Activated CD4-positive, CD25-positive, alpha-beta regulatory T cell treated with anti-CD3 and anti-CD28 coated beads, Interleukin-2, amount 50 U/mL, for 24 hours (primary cell): ENCODE measurements at places on chromosomes 16 and 17.
A peak's percentile ranks its signal among the peaks of the same experiment; 100 is the strongest.

DNA sequence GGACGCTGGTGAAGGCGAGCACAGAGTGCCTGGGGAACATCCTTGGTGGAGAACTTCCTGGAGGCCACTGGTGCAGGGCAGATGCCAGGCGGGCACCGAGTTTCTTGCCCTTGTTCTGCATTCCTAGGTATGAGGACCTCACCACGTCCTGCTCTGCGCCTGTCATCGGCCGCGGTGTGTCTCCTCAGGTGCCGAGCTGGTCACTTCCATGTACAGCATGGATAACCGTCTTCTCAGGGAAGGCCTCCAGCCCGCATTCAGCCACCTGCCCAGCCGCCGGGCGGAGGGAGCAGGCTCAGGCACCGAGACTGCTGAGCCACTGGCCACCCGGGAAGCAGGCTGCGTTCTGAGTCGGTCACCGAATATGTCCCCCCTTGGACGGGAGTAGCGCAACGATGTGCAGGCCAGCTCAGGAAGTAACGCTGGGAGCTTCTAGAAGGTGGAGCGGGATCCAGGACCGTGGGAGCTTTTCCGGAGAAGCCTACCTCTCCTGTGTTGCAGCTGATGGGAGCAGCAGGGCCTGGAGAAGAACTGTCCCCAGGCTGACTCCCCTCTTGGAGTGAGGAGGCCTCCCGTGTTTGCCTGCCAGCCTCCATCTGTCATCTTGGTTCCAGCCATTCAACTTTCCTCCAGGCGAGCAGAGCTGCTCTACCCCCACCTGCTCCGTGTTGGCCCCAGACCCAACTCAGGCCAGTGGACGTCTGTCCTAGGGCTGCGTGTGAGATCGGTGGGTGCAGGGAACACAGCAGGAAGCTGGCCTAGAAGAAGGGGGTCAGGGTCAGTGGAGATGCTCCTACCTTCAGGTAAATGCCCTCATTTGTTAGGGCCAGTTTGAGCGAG, 2.1 kb upstream of the BAIAP2 start:
- ATAC-seq, result no peak

- no peak for ATAC-seq
These were observed 15.7 kb downstream of the PHKB start for GRCh38 chr16:47476654-47477345.

- no peak for ATAC-seq
These were observed 204.2 kb upstream of the KCNJ16 start for GRCh38 chr17:69870751-69871199.

DNA sequence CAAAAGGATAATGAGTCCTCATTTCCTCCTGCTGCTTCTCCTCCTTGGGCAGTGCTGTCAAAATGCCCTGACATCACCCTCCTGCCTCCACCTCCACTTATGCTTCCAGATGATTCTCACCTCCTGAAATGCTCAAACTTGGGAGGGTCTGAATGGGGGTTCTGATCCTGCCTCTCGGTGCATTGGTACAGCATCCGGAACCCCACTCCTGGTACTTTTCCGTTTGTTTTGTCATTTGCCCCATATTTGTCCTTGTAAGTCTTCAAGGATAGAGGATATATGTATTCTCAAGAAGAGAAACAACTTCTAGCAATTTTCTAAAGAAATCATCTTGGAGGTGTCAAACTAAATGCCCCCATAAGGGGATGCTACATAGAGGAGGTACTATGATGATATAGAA, 148.3 kb downstream of the SHISA9 start:
- no peak for ATAC-seq

GRCh38 chr16:85446951-85447692, 166.0 kb upstream of the GSE1 start:
- no peak for ATAC-seq

DNA sequence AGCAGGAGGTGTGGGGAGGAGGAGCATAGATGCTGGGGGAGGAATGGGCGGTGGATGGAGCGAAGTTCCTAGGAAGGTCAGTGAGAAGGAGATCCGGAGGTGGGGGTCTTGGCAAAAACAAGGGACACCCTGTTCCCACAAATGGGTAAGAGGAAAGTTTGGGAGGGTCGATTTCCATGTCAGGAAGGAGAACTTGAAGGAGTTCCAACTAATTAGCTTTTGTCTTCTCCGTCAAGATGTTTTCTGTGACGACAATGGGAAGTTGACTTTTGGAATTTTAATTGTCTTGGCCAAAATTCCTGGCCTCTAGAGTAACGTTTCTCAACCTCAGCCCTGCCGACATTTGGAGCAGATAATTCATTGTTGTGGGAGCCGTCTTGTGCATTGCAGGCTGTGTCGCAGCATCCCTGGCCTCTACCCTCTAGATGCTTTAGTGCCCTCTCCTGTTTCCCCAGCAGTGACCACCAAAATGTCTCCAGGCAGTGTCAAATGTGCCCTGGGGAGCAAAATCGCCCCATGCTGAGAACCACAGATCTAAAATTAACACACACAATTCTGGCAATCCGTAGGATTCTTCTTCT, 97.1 kb downstream of the PITPNC1 start:
- no peak for ATAC-seq

DNA sequence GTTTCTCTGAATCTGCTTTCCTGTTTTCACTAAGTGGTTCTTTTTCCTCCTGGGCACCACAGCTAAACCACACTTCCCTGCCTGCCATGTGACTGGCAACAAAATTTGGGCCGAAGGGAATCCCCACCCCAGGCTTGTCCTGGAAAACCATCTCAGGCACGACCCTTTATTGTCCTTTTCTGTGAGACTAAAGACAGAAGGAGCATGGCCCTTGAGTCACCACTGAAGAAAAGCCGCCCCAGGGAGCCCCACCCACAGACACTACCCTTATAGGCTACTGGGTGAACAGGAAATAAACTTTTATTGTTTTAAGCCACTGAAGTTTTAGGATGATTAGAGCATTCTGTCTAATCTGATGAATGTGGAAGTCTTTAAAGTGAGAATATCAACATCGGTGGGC, 88.6 kb upstream of the BRD7 start:
- ATAC-seq, result no peak

DNA sequence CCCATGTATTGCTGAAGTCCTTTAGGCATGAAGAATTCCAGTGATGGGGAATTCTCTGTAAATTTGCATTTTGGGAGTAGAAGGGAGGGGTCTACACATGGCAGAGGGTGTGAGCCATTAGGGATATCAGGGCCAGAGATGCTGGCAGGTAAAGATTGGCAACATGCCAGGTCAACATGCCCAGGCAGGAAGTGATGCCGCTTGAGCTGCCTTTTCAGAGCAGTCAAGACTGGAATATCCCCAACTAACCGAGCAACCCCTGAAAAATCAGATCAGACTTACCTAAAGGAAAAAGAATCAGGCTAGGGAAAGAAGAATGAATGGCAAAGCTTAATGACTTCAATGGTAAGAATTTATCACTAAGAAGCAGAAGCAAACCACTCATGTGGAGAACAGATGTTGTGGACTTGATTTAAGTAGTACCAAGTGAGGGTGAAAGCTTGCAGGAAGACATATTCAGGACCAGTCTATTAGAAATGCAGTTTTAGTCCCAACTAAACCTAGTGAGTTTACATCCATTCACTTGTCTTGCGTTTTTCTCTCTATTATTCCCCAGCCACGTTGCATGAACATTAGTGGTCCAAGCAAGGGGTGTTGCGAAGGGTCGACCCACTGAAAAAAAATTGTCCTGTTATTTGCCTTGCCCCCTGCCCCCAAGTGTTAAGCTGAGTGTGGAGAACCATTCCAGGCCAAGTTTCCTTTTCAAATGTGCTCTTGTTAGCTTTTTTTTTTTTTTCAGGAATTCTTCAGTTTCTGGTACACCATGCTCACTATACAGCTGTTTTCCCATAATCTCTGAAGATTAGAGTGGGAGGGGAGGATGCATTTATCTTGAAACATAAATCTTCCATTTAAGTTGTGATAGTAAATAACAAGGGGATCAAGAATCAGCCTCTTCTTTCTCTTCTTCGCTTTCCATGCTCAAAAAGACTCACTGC, 105.2 kb downstream of the ABCA8 start:
- no peak for ATAC-seq

DNA sequence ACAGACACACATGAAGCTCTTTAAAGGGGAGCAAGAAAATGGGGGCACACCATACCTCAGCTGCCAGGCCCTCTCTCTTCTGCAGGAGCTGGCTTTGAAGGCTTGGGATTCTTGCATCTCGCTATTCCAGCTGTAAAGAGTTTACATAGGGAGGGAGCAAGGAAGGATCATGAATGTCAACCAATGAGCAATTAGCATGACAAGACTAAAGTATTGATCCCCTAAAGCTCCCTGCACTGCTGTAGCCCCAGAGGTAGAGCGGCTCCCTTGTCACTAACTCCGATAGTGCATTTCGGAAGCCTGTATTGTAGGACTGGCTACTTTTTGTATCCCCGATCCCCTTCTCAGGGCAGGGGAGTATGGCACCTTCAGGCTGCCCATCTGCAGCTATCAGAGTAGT, 113.4 kb upstream of the PMFBP1 start:
- ATAC-seq, result no peak

- ATAC-seq, result no peak
These were observed 8.2 kb downstream of the TUBG2 start for GRCh38 chr17:42667088-42667951.

- peak; percentile 18 for ATAC-seq
These were observed 22.8 kb downstream of the TADA2A start for GRCh38 chr17:37429453-37429852.

- ATAC-seq, result no peak
These were observed 5.7 kb upstream of the TVP23A start for GRCh38 chr16:10824111-10824893.

DNA sequence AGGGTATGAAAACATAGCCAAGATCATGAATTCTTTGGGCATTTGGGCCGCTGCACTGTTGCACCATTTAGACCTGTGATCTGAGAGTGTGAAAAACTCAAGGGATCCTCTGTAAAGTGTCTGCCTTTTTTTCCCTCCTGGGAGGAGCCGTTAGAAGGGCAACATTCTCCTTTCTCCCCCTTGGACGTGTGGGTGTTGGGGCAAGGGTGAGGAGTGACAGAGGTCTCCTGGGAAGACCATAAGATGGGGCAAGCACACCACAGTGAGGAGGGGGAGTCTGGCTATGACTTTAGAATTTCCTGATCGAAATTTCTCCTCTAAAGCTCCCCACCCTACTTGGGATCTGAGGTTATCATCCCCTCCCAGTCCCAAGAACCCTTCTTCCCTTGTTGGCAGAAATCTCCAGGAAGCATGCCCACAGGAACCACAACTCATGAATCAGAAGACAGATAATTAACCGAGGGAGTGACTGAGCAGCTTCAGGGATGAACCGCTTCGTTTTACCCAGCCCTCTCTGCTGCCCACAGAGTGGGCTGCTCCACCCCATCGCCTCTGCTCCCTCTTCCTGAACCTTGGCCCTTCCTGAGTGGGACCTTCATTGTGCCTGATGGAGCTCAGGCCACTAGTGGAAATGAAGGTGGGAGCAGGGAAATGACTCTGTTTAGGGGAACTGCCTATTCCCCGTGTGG, 4.2 kb downstream of the ITGB3 start:
- no peak for ATAC-seq

GRCh38 chr16:55687802-55688201, 32.0 kb downstream of the SLC6A2 start:
- ATAC-seq, result no peak

DNA sequence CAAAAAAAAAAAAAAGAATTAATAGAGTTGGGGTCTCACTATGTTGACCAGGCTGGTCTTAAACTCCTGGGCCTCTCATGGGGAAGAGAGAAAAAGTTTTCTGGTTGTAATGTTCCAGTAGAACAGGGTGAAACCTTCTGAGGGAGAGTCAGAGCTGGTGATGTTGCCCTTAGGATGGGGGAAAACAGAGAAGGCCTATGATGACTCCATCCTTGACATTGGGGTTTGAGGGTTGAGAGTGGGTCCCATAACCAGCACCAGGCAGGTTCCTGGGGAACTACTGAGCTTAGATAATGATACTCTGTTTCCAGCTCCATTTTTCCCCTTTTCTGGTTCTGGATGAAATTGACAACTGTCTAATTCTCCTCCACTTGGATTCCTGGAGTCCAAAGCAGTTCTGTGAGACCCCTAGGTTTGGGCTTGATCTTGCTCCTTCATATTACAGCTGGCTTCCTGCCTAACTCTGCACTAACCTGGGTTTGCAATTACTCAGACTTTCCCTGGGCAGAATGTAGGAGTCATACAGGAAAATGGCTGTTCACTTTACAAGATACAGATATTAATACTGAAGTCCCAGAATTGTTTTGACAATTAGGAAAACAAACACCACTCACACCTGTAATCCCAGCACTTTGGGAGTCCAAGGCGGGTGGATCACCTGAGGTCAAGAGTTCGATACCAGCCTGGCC, 62.8 kb upstream of the B4GALNT2 start:
- ATAC-seq, result no peak

DNA sequence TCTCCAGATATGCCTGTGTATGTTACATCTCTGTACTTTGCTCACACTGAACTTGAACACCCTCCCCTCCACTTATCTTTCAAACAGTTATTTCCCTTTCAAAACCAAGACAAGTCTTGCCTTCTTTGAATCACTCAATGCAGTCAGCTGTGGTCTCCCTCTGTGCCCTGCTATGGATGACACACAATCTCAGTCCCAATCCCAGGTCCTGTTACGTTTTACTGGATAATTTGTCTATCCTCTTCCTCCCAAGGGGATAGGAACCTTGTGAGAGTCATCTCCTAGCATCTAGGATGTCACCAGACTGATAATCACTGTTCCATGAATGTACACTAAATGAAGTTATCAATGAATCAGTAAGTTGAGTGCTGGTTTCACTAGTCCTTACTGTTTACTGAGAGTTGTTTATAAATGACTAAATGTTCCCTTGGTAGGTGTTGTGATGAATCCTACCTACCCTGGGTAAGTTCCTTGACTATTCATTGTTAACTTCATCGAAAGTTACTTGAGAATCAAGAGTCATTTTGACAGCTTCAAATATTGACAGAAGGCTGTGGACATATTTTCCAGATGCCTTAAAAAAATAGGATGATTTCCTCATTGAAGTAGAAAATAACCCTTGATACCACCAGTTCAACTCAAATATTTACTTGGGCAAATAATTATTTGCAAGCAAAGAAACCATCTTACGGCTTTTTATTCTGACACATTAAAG, 244.9 kb downstream of the PRKCA start:
- ATAC-seq, result peak; percentile 75

GRCh38 chr17:19768046-19768782, 20.1 kb upstream of the ALDH3A1 start:
- peak; percentile 24 for ATAC-seq

DNA sequence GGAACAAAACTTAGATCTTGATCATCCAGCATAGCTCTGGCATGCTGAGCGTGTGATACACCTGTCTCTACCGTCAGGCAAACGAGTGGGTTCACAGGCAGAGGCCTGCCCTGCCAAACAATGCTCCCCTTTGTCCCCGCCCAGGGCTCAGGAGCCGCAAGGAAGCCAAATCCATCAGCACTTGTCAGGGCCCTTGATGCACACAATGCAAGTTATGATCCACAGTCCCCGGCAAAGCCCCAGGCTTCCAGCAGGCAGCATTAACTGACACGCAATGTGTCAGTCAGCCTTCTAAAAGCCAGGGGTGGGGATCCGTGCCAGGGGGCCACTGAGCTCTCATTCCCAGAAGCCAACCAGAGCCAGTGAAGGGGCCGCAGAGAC, 460.9 kb downstream of the SLC39A11 start:
- ATAC-seq, result no peak
